ENCODE measurements at places on chromosomes 5 and 9.

- DNase-seq: no peak
Observed at GRCh38 chr9:137776306-137776995, 101.1 kb upstream of the CACNA1B start.

GRCh38 chr5:139676406-139676805 is 28.3 kb downstream of the CXXC5 start:
- no peak for DNase-seq

DNA sequence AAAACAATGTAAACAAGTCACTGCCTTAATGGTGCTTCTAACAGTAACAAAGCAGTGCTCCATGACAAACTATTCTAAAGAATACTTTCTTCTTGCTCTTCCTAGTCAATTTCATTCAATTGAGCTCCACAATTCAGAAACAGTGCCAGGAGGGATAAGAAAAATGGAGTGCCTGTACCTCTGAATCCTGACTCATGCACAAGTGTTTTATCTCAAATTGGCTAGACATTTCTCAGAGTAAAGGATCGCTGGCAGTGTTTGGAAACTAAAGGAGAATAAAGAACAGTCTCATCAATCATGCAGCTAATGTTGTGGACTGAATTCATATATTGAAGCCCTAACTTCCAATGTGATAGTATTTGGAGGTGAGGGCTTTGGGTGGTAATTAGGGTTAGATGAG is 27.6 kb downstream of the SLC25A51 start:
- no peak for DNase-seq

- DNase-seq: no peak
Observed at GRCh38 chr5:85069659-85070640, 685.3 kb upstream of the EDIL3 start.

- DNase-seq: no peak
Observed at GRCh38 chr9:131776473-131776872, 36.6 kb upstream of the RAPGEF1 start.

DNA sequence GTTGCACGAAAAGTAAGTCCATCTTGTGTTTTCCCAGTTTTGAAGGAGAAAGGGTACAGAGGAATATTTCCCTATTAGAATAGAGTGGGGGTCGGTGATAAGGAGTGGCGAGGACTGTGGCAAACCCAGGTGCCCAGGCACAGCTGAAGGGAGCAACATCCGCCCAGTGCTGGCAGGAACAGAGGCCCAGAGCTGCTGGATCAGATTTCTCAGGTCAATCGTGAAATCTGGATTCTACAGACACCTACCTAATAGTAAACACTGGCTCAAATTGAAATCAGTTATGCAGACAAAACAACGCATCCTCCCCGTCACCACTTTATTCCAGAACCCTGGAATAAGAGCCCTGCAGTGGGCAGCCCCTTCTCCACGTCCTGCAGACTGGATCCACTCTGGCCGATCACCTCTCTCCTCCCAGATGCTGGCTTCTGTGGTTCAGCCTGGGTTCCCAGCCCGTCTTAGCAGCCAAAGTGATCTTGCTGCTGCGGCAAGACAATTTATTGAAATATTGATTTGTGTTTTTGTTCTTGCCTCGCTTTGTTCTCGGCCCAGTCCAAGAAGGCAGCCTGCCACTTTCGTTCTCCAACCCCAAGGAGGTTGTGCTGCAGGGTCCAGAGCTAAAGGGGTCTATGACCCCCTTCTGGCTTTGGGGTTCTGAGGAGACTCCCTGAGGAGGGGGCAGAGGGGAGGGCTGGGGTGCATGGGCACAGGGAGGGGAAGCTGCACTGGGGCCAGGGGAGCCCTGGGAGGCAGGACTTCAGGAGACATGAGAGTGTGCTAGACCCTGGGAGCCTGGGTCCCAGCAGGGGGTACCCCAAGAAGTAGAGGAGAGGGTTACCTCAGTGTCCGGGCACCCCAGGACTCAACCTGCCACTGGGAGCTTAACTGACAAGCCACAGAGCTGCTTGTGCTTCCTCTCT is 103.3 kb downstream of the ZNF354C start:
- no peak for DNase-seq

- no peak for DNase-seq
Observed at GRCh38 chr5:81961651-81962440, 10.0 kb upstream of the ATG10 start.

- DNase-seq: no peak
Observed at GRCh38 chr5:151740958-151741373, 17.5 kb downstream of the ATOX1 start.
